Vagina (tissue), 2 donors: ENCODE measurements at places on chromosomes 6 and 20.

DNA sequence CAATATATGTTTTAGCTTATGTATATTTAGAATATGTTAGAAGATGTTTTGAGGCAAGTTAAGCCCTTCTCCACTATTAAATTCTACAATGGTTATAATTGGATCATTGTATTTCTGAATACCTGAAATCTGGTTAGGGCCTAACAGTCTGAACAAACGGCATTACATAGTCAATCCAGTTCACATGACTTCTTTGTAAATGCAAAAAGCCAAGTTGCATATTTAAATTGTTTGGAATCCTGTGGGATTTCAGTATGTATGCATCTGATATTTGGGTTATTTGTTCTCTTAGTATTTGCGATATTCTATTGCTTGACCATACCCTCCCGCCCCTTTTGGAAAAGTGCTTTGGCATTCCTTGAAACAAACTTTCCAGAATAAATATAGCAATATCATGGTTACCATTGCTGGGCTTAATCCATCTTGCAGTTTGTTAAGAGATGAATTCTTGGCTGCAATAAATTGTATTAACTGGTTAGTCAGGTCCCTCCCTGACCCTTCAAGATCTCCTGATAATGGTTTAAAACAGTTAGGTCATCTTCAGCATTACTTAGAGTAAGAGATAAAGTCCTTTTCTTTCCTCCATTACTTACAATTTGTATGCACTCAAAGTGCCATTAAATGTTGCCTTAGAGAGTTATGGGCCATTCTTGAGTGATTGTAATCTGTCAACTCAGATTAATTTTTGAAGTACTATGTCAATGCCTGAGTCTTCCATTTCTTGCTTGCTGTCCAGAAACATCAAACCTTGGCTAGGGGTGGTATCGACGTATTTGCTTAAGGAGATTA, 36.5 kb downstream of the LRRC1 start:
- no peak for DNase-seq

DNA sequence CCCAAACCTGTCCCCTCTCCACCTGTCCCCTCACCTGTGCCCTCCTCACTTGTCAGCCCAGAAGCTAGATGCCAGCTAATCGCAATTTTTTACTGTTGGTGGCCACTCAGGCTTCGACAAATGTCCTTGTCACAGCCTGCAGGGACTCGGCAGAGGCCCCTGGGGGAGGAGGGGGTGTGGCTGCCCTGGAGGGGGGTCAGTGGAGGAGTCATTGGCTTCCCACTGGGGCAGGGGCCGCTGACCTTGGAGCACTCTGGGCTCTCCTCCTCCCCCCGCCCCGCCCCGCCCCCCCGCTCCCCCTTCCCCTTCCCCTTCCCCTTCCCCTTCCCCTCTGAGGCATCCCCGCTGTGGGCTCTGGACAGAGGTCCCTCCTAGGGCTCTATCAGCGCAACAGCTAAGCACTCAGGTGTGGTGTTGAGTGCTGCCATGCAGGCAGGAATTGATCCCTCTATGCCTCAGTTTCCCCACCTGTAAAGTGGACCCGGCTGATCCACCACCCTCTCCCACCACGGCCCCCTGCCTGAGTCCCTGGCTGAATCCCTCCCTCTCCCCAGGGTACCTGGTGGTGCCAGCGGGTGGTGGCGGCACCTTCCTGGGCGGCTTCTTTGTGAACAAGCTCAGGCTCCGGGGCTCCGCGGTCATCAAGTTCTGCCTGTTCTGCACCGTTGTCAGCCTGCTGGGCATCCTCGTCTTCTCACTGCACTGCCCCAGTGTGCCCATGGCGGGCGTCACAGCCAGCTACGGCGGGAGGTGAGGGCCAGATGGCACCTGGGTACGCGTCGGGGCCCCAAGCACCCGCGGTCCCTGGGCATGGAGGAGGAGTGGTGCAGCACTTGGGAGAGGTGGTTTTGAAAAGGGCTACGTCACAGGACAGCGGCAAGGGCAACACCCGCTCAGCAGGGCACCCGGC, 23.8 kb downstream of the SLCO4A1 start:
- no peak for DNase-seq

DNA sequence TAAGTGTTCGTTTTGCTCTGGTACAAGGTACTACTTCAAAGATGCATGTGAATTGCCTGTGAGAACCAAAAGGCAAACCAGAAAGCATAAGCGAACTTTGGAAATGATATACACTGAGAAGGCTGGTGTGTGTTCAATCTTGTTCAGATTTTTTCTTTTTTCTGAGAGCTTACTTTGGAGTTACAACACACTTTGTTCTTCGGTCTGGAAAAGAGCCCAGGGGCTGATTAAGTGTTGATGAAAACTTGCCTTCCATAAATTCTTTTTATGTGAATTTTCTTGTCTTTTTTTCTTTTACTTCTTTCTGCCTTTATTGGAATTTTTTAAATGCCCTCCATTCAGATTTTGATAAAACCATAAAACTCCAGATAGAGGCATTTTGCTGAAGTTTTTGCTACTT, 395.1 kb upstream of the SASH1 start:
- no peak for DNase-seq

DNA sequence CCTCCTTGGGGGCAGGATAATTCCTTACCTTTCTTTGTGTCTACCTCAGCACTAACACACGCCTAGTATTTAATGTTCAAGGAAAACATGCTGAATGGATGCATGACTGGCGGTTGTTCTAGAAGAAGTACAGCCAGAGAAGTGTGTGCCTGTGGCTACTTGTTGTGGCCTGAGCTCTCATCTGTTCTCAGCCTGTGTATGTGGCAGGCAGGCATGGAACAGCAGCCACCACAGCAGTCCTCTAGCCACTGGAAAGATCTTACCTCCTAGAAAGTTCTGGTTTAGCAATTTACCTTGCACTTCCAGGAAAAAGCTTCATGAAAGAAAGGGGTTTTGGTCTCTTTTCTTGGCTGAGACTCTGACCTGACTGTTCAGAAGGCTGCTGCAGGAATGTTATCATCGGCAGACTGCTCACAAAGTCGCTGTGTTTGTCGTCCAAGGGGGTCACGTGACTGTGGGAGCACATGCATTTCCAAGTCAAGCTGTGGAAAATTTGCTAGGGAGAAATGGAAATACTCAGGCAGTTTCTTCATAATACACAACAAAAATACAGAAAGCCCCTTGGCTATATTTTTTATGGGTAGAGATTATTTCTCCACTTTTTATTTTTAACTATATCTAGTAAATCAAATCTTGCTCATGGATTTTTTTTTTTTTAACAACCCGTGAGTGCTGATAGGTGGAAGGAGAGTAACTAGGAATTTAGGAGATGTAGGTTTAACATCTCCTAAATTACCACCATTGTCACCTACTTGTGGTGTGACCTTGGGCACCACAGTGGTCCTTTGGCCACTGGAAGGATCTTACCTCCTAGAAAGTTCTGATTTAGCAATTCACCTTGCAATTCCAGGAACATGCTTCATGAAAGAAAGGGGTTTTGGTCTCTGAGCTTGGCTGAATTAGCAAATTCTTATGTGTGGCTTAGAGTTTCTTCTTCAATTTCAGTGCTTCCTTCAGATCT, 110.8 kb upstream of the GPR6 start:
- no peak for DNase-seq

- DNase-seq = no peak
These were observed 27.8 kb upstream of the SRPK1 start for GRCh38 chr6:35948725-35949124.

- DNase-seq = no peak
These were observed 123.7 kb downstream of the CCDC170 start for GRCh38 chr6:151617539-151617938.

GRCh38 chr6:36374194-36374593, 13.3 kb downstream of the ETV7 start:
- no peak for DNase-seq

DNA sequence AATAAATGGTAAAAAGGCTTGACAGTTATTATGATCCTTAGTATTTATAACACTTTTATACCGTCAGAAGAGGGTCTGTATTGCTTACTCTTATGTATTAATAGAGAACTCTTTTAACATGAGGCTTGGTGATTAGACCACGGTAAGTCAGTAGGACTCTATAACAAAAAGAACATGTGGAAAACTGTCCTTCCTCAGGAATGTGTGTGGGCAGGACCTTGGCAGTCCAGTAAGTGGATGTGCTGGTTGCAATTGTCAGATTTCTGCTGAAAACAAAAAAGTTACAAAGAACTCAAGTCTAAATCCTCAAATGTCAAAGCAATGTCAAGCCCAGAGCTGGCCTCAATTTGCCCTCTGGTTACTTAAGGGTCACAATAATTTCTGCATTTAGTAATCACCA, 81.1 kb downstream of the PLCG1 start:
- no peak for DNase-seq

DNA sequence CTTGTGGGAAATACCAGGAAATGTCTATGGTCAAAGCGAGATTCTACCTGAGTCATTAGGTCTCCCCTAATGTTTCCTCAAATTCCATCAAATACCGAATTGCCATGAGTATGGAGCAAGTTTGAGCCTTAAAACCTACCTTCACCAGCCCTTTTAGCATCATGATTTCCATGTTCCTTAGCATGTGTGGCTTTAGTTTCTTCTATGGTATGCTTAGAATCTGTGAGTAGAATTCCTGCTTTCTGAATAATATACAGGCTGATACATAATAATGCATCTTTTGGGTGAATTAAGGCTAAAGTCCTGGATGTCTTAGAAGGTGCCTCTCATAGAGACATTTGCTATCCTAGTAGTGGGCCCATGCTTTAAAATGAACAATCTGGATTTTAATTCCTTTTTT, 32.0 kb downstream of the TSPYL4 start:
- DNase-seq = no peak

- DNase-seq = no peak
These were observed 12.7 kb downstream of the DYNLRB1 start for GRCh38 chr20:34528921-34529297.
